Panc1 (cell line): ENCODE measurements at places on chromosomes 7 and 10.

GRCh38 chr7:2081526-2082135 is 151.1 kb downstream of the MAD1L1 start:
- H3K27ac ChIP-seq = no peak overlapping the region
- H3K4me1 ChIP-seq = no peaks in the 10 kb centered on the region
- no peaks in the 10 kb centered on the region for H3K36me3 ChIP-seq
- no peaks in the 10 kb centered on the region for H3K27me3 ChIP-seq
- no peak for DNase-seq
- H3K4me3 ChIP-seq = no peak overlapping the region

DNA sequence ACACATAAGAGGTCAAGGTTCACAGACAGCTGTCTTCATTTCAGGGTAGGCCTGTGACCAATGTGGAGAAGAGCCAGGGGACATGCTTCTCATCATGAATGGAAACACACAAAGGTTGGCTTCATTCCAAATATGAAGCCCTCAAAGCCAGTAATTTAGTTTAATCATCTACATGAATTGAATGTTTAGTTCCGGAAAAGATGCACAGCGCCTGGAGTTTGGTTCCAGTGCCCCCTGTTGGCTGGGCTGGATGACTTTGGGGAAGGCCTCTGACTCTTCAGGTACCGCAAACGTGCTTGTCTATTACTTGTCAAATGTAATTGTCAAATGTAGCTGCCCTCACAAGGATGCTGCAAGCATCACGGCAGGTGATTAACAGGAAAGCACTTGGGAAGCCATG is 130.7 kb downstream of the ADRA2A start:
- DNase-seq = no peak
- no peak overlapping the region for H3K27ac ChIP-seq
- no peaks in the 10 kb centered on the region for H3K4me1 ChIP-seq
- H3K4me3 ChIP-seq = no peak overlapping the region
- no peaks in the 10 kb centered on the region for H3K27me3 ChIP-seq

GRCh38 chr10:97512993-97513392 is 14.3 kb downstream of the UBTD1 start:
- peaks cover 29% of the 10 kb centered on the region for H3K4me1 ChIP-seq
- no peak overlapping the region for H3K4me3 ChIP-seq
- no peak overlapping the region for H3K27ac ChIP-seq
- H3K36me3 ChIP-seq = no peaks in the 10 kb centered on the region
- no peak for DNase-seq
- H3K27me3 ChIP-seq = no peaks in the 10 kb centered on the region

- H3K27ac ChIP-seq = no peak overlapping the region
- H3K36me3 ChIP-seq = no peaks in the 10 kb centered on the region
- H3K27me3 ChIP-seq = no peaks in the 10 kb centered on the region
- no peaks in the 10 kb centered on the region for H3K4me1 ChIP-seq
- DNase-seq = no peak
Observed at GRCh38 chr7:71770269-71770907, 638.4 kb downstream of the GALNT17 start.

- no peaks in the 10 kb centered on the region; the same call in 1 of the 2 replicates for H3K4me1 ChIP-seq
- H3K27ac ChIP-seq = no peak overlapping the region
- H3K4me3 ChIP-seq = no peak overlapping the region
- no peaks in the 10 kb centered on the region for H3K36me3 ChIP-seq
- DNase-seq = no peak
Observed at GRCh38 chr10:31018962-31019361, 12.7 kb downstream of the ZNF438 start.
